ENCODE measurements at places on chromosomes 5 and 9. TPM values are rescaled to one million over a fixed set of nuclear protein-coding genes. Genes with fewer than 3 reads are reported as not detected.

WNT8A gene
- total RNA-seq = 0.23 TPM

EPB41L4A gene
- 51.2 TPM for total RNA-seq

KCNMB1 gene
- 0.23 TPM for total RNA-seq

MLANA gene
- not detected for total RNA-seq

SPATA31D4 gene
- total RNA-seq = not detected

TMEM215 gene
- 9.0 TPM for total RNA-seq

IFNA4 gene
- total RNA-seq = not detected

SCGB3A1 gene
- total RNA-seq = not detected

RNF20 gene
- 40.1 TPM for total RNA-seq

Measured in diencephalon (tissue), 1 donor.